ENCODE measurements at places on chromosomes 7 and 10.

DNA sequence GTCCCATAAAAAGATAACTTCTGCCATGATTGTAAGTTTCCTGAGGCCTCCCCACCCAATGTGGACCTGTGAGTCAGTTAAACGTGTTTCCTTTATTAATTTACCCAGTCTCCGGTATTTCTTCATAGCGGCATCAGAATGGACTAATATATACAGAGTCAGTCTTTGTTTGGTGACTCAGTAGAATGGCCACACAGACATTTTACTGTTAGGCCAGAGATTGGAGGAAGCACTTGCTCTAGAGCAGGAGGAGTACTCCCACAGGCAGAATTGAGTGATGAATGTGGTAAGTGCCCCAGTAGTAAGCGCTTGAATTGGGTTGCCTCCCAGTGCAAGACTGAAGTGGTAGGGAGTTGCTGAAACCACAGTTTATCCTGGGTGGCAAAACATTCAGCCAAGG, 149.5 kb upstream of the SMIM30 start:
- no peak for DNase-seq

- no peak for DNase-seq
These were observed 18.2 kb downstream of the ATAD1 start for GRCh38 chr10:87799860-87800259.

DNA sequence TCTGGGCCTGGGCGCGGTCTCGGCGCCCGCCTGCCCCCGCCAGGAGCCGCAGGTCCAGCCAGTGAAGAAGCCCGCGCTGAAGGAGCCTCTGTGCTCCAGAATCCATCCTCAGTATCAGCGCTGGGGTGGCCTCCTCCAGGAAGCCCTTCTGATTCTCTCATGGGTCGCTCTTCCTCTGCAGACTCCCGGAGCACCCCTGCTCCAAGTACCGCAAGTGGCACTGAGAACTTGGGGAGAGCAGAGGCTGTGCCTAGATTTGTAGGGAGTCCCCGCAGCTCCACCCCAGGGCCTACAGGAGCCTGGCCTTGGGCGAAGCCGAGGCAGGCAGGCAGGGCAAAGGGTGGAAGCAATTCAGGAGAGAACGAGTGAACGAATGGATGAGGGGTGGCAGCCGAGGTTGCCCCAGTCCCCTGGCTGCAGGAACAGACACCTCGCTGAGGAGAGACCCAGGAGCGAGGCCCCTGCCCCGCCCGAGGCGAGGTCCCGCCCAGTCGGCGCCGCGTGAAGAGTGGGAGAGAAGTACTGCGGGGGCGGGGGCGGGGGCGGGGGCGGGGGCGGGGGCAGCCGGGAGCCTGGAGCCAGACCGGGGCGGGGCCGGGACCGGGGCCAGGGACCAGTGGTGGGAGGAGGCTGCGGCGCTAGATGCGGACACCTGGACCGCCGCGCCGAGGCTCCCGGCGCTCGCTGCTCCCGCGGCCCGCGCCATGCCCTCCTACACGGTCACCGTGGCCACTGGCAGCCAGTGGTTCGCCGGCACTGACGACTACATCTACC, at the start of gene ALOX5:
Gene ALOX5 (plus strand): TSS at position 641 of the 774 bp plus-strand sequence. CDS start 64 bp downstream, at position 705.
- DNase-seq = peak; percentile 44

DNA sequence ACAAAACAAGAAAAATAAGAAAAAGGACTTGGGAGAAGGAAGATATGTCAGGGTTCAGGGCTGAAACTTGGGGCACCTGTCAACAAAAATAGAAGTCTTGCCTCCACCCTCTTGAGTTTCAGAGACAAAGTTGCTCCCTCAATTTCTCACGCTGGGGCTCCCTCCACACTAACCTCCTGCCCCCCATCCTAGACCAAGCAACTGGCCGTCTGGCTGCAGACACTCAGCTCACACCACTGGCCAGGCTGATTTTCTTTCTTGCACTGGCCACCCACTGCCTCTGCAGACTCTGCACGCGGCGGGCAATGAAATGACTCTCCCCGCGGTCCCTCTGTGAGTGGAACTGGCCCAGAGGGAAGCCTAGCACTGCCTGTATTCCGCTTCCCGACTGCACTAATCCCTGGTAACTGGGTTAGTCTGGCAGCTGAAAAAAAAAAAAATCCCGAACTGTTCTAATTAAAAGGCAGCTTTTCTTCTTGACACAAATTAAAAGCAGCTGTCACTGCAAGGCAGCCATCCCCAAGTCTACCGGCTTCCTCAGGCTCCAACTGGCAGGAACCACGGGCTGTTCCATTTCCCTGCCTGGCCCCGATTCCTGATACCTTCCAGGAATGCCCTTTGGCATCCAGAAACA, 83.5 kb downstream of the SPDYE5 start:
- no peak for DNase-seq

- DNase-seq = no peak
These were observed 268.5 kb upstream of the NPSR1 start for GRCh38 chr7:34389332-34390078.

DNA sequence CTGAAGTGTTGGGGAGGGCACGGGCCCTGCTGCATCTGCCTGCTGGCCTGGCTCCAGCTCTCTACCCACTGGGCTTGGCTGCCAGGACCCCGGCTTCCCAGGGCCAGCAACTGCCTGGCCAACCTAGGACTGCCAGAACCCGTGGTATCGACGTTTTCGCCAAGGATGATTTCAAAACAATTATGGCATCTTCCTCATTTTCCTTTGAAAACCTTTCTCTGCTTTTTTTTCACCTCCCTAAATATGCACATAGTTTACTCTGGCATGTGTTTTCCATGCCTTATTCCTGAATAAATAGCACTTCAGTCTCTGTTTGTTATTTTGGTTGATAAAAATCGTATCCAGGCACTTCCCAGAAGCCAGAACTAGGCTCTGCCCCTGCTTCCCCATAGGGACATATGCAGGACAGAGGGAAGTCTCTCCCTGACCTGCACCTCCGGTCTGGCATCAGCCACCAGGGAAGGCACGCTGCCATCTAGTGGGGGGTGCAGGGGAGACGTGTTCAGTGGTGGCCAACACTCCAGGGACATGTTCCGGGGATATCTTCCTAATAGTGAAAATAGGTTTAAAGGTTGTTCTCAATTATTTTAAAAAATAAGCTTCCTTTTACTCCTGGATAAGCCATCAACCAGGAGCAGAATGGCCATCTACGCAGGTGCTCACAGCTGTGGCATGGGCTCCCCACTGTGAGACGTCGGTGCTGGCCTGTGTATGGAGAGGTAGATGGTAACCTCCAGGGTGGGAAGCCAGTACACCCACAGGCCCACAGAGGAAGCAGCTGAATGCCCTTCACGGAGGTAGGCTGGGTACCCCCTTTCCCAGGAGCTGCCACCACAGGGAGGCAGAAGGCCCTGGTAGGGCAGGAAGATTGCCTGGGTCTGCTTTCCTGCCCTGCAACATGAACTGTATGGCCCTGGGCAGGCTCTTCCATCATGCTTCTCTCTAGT, 30.7 kb upstream of the ANTXRL start:
- DNase-seq = peak; percentile 50

GRCh38 chr10:47317251-47317650, 5.0 kb upstream of the GDF2 start:
- no peak for DNase-seq

DNA sequence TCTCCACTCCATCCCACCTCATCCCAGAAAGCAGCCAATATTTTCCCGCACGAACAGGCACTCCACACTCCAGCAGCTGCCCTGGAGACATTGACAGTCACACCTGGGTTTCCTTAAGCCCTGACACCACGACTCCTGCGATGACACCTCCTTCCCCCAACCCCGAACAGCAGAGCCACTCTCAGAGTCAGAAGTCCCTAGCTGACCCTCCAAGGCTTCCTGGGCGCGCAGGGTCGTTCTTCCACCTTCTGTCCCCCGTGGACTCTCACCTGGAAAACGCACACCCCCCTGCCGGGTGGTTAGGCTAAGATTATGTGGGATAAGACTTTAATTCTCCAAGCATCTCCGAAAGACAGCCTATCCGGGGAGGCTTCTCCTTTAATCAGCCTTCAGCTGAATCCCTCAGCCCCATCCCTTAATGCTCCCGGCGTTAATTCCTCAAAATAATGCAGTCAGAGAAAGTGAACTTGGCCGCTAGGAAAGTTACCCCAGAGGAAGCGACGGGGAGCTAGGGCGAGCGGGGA, 1.1 kb downstream of the DENND11 start:
- no peak for DNase-seq

Data from CD4-positive, alpha-beta T cell treated with Interleukin-15 for 1 hour (primary cell).